ENCODE measurements at places on chromosomes 16 and 17. TPM values are rescaled to one million over a fixed set of nuclear protein-coding genes. Genes with fewer than 3 reads are reported as not detected.

The GP1BA gene
- total RNA-seq: not detected

The SLX1A gene
- 11.6 TPM for total RNA-seq

The KRT33B gene
- total RNA-seq: not detected

The CACNG5 gene
- not detected for total RNA-seq

The PPP1R27 gene
- total RNA-seq: not detected
